Hematopoietic multipotent progenitor cell treated with erythropoietin and hydrocortisone succinate and interleukin-3 and kit ligand, for 17 days (in vitro differentiated cells): ENCODE measurements at places on chromosomes 1 and 21.

DNA sequence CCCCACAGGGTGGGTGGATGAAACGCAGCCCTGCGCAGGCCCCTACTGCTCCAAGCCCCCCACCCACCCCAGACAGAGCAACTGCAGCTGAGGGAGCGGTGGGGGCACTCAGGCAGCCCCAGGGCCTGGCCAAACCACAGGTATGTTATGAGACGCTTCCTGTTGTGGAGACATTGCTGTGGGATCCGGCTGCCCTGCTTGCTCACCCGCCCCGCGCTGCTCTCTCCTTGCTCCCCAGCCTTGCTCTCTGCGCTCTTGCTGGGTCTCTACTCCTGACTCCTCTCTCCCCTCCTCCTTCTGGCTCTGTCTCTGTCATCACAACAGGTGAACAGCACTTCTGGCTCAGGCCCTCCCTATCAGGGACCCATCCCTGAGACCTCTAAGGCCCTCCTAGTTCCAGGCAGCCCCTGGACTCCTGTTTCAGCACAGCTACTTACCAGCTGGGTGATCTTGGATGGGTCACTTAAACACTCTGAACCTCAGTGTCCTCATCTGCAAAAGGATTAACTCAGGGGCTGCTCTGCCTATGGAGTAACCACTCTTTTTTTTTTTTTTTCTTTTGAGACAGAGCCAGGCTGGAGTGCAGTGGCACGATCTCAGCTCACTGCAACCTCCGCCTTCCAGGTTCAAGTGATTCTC is 15.9 kb downstream of the COL8A2 start:
- DNase-seq, result no peak

GRCh38 chr1:78619803-78620579 is at the start of gene IFI44L:
IFI44L (plus strand) TSS chr1:78620448; CDS start chr1:78627916, 7,468 bp downstream.
- peak; percentile 17 for DNase-seq

DNA sequence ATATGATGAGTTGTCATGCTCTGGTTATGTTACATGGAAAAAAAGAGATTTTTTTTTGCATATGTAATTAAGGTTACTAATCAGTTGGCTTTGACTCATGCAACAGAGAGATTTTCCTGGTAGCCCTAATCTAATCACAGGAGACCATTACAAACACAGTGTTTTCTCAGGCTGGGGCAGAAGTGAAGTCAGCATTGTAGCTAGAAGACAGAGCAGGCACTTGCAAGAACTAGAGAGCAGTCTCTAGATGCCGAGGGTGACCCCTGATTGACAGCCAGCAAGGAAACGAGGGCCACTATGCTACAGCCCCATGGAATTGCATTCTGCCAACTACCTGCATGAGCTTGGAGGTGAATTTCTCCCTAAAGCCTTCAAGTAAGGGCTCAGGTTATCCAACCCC is 151.3 kb downstream of the RUNX1 start:
- DNase-seq, result no peak

DNA sequence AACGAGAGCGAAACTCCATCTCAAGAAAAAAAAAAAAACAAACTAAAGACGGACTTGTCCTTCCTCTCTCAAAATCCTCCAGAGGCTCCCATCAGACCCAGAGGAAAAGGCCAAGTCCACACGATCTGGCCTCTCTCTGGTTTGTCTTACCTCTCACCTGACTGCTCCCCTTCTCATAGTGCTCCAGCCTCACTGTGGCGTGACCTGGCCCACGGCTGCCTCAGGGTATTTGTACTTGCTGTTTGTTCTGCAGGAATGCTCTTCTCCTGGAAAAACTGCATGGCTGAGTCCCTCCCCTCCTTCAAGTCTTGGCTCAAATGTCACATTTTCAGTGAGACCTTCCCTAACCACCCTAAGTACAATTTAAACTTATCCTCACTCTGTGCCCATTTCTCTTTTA is 8.0 kb upstream of the BRWD1 start:
- no peak for DNase-seq

GRCh38 chr1:115873184-115873583 is 32.3 kb upstream of the NHLH2 start:
- no peak for DNase-seq

DNA sequence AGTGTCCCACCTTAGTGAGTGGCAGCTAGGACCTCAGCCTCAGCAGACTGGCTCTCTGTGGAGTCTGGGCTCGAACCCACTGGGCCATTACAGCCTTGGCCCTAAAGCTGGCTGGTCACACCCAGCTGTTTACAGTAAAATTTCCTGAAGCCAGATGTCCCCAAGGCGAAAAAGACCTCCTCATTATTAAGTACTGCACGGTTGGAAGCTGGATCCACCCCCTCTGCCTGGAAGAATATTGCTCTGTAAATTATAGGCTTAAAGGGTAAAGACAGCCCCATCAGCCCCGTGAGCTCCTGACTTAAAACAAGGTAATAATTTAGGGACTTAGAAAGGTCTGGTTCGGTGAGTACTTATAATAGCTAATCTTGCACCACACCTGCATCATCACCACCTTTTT is 30.3 kb upstream of the TMEM51 start:
- no peak for DNase-seq

GRCh38 chr1:169193191-169193850 is 86.8 kb downstream of the ATP1B1 start:
- peak; percentile 7 for DNase-seq

GRCh38 chr1:68232289-68233148 is at the start of gene WLS:
WLS (minus strand) TSS chr1:68232523; CDS start chr1:68232299, 224 bp downstream.
- DNase-seq, result no peak

DNA sequence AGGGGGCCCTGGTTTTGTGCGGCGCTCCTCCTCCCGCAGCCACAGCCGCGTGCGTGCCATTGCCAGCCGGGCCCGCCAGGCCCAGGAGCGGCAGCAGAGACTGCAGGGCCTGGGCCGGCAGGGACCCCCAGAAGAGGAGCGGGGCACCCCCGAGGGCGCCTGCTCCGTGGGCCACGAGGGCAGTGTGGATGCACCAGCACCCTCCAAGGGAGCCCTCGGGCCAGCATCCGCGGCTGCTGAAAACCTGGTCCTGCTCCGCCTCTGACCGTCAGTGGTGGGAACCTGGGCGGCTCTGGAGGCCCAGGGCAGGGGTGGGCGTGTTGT is 21.5 kb downstream of the PANK4 start:
- DNase-seq, result no peak

- DNase-seq, result no peak
Measured at GRCh38 chr21:44732956-44733355, 21.6 kb upstream of the TSPEAR start.

DNA sequence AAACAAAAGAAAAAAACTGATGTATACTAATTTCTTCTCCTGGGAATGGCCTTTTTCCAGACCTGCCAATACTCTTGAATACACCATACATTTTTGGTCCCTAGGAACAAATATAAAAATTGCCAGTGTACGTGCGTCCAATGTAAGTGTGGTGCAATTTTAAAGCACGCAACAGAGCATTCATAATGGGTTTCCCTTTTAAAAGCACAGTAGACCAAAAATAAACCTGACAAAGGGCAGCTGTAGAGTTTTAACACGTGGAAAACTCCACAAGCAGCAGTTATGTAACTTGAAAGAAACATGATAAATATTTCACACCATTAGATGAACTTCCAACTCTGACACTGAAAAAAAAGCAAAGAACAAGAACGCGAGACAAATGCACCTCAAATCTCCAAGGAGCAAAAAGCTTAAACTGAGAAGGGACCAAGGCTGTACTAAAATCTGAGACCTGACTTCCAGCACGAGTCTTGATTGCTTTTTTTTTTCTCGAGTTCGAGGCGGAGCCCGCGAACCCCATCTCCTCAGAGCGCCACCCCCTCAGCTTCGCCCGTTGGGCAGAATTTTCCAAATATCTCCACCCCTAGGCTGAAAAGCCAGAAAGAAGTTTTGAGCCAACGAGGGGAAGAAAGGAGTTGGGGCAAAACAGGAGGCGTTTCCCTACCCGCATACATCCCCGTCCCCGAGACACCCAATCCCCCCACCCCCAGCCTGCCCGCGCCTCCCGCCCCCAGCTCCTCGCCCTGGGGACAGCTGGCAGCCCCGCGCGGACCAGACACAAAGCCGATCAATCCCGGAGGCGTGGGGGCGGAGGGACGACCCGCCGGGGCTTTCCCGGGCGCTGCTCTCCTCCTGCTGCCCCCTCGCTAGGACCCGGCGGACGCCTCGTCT is at the start of gene JAM2:
TSS of gene JAM2 (plus strand) at position 599 of the 891 bp plus-strand sequence. CDS start 564 bp downstream, outside the sequence.
- no peak for DNase-seq

GRCh38 chr21:26280775-26281174 is 110.2 kb upstream of the APP start:
- DNase-seq, result no peak

DNA sequence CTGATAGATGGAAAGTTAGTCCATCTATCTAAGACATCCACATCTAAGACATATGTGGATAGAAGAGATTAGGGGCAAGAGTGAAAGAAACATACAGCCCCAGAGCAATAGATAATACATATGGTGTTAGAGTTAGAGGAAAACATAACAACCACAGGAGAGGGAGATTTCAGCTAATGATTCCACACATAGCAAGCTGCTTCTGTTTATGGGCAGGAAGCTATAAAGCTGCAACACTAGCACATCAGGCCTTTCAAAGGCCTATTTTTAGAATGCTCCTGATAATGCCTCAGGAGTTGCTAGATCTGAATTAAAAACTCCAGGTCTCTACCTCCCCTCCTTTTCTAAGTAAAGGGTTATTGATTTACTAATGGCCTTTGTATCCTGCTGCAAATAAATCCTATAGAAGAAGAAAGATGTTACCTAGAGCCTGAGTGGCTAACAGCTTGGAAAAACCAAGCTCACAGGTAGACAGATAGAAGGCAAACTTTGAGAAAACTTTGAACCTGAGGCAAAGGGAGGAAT is 36.1 kb downstream of the BRINP2 start:
- no peak for DNase-seq

- DNase-seq, result no peak
Measured at GRCh38 chr1:30908696-30909364, at the start of gene SDC3. SDC3 (minus strand) TSS chr1:30908758; CDS start chr1:30908586, 172 bp downstream.

DNA sequence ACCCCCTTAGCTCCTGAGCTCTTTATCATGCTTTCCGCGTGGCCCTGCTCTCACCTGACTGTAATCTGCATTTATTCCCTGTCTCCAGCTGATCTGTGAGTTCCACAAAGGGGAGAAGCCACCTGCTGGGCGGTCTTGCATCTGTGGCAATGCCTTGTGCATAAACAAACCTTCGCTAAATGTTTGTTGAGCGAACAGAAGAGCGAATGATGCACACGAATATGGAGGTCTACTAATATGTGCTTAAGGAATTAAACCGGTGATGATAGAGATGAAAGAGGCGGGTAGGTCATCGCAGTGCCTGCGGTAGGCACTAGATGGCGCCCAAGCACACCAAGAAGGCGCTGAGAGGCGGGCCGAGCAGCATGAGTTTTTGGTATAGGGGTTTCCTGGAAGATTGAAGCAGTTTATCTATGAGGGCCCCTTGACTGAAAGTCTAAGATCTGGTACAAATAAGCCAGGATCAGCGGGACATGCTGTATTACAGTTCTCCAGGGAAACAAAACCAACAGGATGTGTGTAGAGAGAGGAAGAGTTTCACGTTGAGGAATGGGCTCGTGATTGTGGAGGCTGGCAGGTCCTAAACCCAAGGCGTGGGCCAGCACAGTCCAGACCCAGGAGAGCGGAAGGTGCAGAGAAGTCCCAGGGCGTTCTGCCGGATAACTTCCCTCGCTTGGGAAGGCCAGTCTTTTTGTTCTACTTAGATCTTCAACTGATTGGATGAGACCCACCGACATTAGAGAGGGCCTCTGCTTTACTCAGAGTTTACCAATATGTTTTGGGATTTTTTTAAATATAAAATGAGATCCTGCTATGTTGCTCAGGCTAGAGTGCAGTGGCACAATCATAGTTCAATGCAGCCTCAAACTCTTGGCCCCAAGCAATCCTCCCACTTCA is 34.7 kb downstream of the TOMM20 start:
- peak; percentile 78 for DNase-seq
